ENCODE measurements at places on chromosomes 3 and 15.

DNA sequence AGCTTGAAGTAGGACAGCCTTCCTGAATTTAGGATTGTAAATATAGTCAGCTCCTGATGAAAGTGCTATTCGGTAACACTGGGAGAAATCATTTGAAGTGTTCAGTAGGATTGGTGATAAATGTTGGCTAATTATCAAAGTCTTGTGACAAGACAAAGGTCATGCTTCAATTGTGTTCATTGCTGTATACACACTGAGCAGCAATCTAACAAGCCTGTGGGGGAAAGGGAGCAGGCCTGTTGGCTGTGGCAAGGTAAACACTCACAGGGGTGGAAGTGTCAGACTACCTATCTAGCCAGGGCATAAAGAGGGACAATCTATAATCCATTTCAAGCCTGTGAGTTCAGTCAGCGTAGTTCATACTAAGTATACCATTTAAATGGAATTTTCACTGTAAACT lies 111.0 kb upstream of the MANF start:
- DNase-seq, result no peak

DNA sequence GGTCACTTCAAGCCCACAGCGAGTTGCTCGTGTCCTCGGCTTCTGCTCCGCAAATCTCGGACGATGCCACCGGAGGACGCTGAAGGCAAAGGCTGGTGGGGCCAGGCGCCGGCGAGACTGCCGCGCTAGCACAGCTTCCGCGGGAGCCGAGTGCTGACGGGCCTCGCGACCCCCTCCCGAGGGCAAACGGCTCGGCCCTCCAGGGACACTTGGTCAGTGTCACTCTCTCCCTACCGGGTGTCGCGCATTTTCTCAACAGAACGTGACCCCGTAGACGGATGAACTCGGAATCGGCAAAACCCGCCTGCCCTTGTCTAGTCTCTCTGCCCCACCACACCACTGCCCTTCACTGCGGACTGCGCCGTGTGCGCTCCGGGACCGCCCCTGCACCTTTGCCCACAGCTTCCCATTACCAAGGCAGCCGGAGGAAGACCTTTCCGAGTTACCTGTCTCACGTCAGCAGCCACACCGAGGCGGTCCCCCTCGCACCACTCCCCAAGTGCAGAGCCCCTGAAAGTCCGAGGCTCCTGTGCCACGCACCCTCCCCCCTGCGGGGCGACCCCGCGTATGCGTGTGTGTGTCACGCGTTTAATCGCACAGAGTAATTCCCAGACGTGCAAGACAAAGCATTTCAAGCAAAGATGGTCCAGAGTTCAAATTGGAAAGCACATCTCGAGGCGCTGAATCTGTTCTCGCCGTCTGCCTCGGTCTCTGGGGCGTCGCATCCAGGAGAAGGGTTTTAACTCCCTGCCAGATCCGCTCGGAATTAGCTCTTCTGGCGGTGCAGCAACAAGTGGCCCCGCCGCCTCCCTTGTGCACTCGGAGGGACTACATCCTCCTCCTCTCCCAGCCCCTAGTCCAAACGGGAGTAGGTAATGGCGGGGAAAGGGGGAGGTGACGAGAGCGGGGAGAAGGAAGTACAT lies 245.0 kb upstream of the TOPAZ1 start:
- no peak for DNase-seq

DNA sequence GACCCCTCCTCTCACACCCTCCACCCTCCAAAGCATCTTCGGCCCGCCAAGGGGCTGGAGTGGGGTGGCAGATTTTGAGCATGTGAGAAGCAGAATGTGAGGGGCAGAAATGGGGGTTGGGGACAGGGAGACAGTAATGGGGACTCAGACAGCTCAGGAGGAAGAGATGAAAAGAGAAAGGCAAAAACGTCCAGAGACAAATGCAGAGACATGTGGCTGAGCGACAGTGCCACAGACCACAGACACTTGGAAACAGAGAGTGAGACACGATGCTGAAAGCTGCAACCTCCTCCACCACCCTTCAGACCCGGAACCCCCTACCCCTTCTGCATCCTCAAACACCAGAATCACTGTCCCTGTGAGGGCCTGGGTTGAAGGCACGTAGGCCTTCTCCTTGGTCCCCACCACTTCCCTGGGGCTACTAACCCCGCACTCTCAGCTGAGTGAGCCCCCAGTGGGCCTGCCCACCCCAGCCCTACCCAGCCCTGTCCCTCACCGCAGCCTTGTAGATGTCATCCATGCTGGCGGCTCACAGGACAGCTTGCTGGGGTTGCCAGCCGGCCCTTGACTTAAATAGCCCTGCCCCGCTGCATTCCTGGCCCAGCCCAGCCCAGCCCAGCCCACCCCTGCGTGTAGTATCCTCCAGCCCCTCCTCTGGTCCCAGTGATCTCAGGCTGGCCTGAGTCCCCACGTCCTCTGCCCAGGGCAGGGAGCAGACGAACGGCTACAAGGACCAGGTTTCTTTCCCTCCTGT lies at the start of gene TNNC1:
TNNC1 (minus strand) TSS at position 546 of the 754 bp plus-strand sequence; CDS start at position 520, 26 bp downstream.
- no peak for DNase-seq

- DNase-seq, result no peak
These were observed 76.5 kb downstream of the PFN2 start for GRCh38 chr3:149894205-149894604.

DNA sequence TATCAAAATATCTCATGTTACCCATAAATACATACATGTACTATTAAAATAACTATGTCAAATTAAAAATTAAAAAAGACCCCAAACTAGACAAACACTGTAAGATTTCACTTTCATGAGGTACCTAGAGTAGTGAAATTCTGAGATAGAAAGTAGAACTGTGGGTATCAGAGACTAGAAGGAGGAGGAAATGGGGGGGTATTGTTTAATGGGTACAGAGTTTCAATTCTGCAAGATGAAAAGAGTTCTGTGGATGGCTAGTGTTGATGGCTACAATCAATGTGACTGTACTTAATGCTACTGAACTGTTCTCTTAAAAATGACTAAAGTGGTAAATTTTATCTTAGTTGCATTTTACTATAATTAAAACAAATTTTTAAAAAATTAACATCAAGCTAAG lies 36.6 kb downstream of the RFX7 start:
- no peak for DNase-seq

- DNase-seq, result no peak
These were observed at the start of gene SPSB4 for GRCh38 chr3:141050576-141051442. Gene SPSB4, plus strand, starts transcription at chr3:141051347. Its CDS starts 14,758 bp downstream, at chr3:141066105.

DNA sequence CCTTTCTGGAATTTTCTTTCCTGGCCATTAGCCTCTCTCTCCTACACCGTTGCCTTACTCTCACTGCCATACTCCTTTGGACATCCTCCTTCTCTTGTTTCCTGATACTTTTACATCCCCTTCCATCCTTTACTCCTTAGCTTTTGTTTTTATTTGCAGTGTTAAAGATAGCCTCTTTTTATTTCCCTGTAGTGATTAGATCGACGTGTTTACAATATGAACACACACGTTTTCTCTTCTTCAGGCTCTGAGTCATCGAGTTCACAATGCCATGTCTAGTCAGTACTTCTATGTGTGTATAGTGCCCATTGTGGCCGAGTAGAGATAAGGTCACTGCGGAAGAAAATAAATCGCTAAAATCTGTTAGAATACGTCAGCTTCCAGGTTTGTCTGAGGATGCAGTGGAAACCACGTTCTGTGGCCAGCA lies 208.5 kb downstream of the LPP start:
- DNase-seq, result no peak

- no peak for DNase-seq
These were observed 6.6 kb downstream of the TIPARP start for GRCh38 chr3:156681002-156681401.

Measured in CD4-positive, alpha-beta T cell treated with Interleukin-6 at 100 ng/mL for 8 hours (primary cell).